ENCODE measurements at places on chromosomes 7 and 10. TPM values are rescaled to one million over a fixed set of nuclear protein-coding genes. Genes with fewer than 3 reads are reported as not detected.

Gene C10orf67
- total RNA-seq: not detected

Gene TAS2R41
- not detected for total RNA-seq

Gene ABCA13
- total RNA-seq: under 0.01 TPM

Gene NPC1L1
- not detected for total RNA-seq

Gene FAM221A
- total RNA-seq: 2.1 TPM

Gene CFAP70
- 0.40 TPM for total RNA-seq

Gene ASZ1
- not detected for total RNA-seq

Gene SYT15B
- under 0.01 TPM for total RNA-seq

Gene ACTL6B
- not detected for total RNA-seq

Gene GIMAP7
- total RNA-seq: 30.9 TPM

Gene SLC26A3
- total RNA-seq: not detected

Gene ZNF853
- total RNA-seq: 0.14 TPM

Gene SH2D4B
- under 0.01 TPM for total RNA-seq

Gene HOXA1
- total RNA-seq: 0.93 TPM

Gene PRKCQ
- total RNA-seq: 0.72 TPM

Gene ATXN7L1
- 10.0 TPM for total RNA-seq

Gene LRRD1
- 0.07 TPM for total RNA-seq

Gene AKR1E2
- total RNA-seq: 2.0 TPM

Gene GDF2
- not detected for total RNA-seq

Gene CNNM2
- total RNA-seq: 3.4 TPM

Gene HOXA7
- 0.27 TPM for total RNA-seq

Gene NSMCE4A
- 79.7 TPM for total RNA-seq

Gene MBL2
- not detected for total RNA-seq

Gene ANKRD30A
- total RNA-seq: not detected

Gene DGKI
- 0.53 TPM for total RNA-seq

Gene SPDYE1
- 0.07 TPM for total RNA-seq

Gene CPA4
- total RNA-seq: 0.27 TPM

Gene PRSS37
- not detected for total RNA-seq

Gene COL1A2
- 3.7 TPM for total RNA-seq

Gene ANKRD1
- total RNA-seq: 1,007 TPM

Gene DLX6
- not detected for total RNA-seq

Gene CNPY1
- total RNA-seq: not detected

Gene ZNF727
- total RNA-seq: not detected

Gene CYP2C19
- not detected for total RNA-seq

Gene TRPV6
- not detected for total RNA-seq

Gene IFIT1
- 1.5 TPM for total RNA-seq

Gene SEMA3C
- total RNA-seq: 6.6 TPM

Gene HBP1
- 98.7 TPM for total RNA-seq

Gene TFPI2
- 96.5 TPM for total RNA-seq

Gene GSTO2
- total RNA-seq: 0.65 TPM

Gene SPDYE11
- total RNA-seq: not detected

Gene PPP1R17
- not detected for total RNA-seq

Gene CRYGN
- not detected for total RNA-seq

Gene KCNH2
- 0.07 TPM for total RNA-seq

Gene NME8
- not detected for total RNA-seq

Gene ELOVL3
- not detected for total RNA-seq

Gene C7orf57
- total RNA-seq: not detected

Gene CHAT
- total RNA-seq: not detected

Gene SPDYE2
- not detected for total RNA-seq

Gene CDNF
- 0.65 TPM for total RNA-seq

Gene ADIRF
- total RNA-seq: 15.3 TPM

Gene HYAL4
- total RNA-seq: not detected
